Skeletal muscle cell (primary cell): ENCODE measurements at places on chromosomes 4 and X.

DNA sequence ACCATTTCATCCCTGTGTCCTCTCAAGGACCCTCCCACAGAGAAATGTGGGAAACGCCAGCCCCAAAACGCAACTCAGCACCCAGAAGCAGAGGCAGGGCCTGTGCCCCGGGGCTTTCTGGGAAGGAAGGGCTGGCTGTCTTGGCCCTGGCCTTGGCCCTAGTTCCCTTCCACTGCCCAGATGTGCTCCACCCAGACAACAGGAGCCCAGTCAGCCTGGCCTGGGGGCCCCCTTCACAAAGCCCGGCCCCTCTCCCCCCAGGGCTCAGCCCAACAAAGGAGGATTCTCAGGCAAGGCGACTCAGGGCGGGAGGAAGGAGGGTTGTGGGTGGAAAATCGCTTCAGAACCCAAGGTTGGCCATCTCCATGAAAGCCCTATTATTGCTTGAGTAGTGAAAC lies 82.5 kb downstream of the PJA1 start:
- DNase-seq: no peak

DNA sequence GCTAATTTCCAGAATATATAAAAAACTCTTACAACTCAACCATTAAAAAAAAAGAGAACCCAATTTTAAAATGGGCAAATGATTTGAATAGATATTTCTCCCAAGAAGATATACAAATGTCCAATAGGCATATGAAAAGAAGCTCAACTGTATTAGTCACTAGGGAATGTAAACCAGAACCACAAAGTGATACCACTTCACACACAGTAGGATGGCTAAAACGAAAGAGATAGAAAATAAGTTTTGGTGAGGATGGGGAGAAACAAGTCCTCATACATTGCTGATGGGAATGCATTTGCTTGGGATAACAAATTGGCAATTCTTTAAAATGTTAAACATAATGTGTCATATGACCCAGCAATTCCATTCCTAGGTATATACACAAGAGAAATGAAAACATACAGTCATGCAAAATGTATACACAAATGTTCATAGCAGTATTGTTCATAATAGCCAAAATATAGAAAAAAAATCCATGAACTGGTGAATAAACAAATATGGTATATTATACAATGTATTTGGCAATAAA lies 5.7 kb downstream of the TCEAL3 start:
- DNase-seq: no peak

- no peak for DNase-seq
Observed at GRCh38 chr4:167802463-167803212, 289.7 kb upstream of the ANXA10 start.

GRCh38 chr4:94480362-94480951 lies 28.7 kb downstream of the PDLIM5 start:
- DNase-seq: no peak

GRCh38 chr4:4595252-4595651 lies 53.4 kb upstream of the STX18 start:
- no peak for DNase-seq

DNA sequence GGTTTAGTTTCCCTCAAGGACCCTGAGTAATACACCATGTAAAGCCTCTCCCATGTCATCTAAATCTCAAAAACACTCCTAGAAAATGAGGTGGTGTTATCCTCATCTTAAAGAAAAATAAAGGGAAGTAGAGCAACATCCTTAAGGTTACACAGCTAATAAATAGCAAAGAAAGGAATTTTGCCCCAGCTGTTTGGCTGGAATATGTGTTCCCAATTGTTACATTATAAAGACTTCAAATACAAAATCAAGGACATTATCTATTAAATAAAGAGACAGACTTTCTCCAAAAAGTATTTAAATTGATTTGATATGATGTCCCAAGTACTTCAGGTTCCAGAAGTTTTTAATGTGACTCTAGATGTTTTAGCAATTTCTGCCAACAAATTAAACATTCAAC lies 57.9 kb upstream of the IL15 start:
- no peak for DNase-seq

DNA sequence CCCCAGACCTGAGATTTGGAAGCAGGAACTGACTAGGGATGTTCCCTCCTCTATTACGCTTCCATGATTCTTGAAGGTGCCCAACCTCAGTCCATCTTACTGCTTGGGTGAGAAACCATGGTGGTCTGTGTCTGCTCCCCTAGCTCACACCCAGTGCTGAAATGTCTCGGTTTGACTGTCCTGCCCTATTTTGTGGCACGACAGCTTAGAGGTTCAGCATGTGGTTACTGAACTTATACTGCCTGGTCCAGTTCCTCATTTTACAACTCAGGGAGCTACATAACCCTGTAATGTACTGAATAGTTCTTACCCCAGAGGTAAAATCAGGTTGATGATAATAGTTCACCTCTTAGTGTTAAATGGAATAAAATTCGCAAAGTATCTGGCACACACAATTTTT lies 203.1 kb downstream of the RBM46 start:
- no peak for DNase-seq

DNA sequence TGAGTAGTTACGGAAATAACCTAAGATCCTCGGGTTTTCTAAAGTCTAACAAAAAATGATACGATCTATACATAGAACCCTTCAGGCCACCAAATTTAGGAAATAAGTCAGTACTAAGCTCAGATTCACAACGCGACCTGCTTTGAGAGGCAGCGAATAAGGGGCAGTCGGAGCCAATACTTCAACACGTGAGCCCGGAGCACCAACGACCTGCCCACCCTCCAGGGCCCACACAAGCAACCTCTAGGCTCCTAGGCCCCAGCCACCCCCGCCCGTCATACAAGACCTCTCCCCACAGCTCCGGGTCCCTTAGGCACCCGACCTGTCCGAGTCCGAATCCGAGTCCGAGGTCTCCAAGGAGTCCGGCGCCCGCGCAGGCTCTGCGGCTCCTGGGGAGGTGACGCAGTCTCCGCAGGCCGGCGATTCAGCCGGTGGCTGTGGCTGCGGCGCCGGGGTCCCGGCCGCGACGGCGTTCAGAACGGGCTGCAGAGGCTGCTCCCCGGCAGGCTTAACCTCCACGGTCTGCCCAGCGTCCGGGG lies 580 bp downstream of the NAF1 start:
- no peak for DNase-seq

- no peak for DNase-seq
Observed at GRCh38 chrX:10471418-10471817, 149.0 kb downstream of the MID1 start.

DNA sequence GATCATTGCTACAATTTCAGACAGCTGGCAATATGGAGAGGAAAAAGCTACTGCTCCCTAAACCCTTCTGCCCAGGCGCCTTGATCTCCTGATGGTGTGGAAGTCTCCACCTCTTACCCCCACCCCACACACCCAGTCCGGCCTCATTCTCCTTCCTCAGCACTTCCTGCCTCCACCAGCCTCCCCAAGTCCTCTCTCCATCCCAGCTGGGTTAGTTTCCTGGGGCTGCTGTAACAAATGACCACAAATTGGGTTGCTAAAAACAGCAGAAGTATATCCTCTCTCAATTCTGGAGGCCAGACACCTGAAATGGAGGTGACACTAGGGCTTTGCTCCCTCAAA lies 1.1 kb upstream of the CCNQ start:
- no peak for DNase-seq

GRCh38 chr4:16136827-16137226 lies 53.0 kb upstream of the PROM1 start:
- no peak for DNase-seq

DNA sequence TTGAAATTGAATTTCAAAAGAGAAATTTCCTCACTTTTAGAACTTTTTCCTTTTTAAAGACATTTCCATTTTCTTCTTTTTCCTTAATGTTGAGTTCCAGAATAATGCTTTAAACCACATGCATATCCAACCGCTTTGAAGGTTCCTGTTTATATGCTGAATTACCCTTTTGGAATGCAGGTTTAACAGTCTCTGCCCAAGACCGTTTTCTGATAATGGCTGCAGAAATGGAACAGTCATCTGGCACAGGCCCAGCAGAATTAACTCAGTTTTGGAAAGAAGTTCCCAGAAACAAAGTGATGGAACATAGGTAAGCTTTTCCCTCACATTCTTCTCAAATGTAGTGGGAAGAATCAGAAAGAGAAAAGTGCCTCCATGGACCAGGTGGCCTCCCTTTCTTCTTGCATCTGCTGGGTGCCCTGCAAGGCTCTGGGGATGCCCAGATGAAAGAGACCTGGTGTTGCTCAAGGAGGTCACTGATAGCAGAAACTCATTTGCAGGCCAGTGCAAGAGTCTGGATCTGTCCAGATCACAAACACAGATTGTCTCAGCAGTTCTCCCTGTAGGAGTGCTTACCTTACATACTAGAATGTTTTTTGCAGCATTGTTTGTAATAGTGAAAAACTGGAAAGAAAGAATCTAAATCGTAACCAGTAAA lies 42.9 kb downstream of the MOSPD2 start:
- DNase-seq: peak; percentile 18
